Activated naive CD4-positive, alpha-beta T cell (primary cell): ENCODE measurements at places on chromosomes 5 and 9.

GRCh38 chr9:107633406-107633805 lies 143.8 kb upstream of the KLF4 start:
- no peak for DNase-seq

GRCh38 chr5:59724482-59725391 lies 168.8 kb downstream of the PDE4D start:
- DNase-seq: no peak

- no peak for DNase-seq
These were observed 17.6 kb downstream of the HAPLN1 start for GRCh38 chr5:83703059-83703458.

- no peak for DNase-seq
These were observed 17.3 kb upstream of the SMAD5 start for GRCh38 chr5:136115183-136115865.
